GDM1 (cell line): ENCODE measurements at places on chromosomes 5 and 9.
A peak's percentile ranks its signal among the peaks of the same experiment; 100 is the strongest.

DNA sequence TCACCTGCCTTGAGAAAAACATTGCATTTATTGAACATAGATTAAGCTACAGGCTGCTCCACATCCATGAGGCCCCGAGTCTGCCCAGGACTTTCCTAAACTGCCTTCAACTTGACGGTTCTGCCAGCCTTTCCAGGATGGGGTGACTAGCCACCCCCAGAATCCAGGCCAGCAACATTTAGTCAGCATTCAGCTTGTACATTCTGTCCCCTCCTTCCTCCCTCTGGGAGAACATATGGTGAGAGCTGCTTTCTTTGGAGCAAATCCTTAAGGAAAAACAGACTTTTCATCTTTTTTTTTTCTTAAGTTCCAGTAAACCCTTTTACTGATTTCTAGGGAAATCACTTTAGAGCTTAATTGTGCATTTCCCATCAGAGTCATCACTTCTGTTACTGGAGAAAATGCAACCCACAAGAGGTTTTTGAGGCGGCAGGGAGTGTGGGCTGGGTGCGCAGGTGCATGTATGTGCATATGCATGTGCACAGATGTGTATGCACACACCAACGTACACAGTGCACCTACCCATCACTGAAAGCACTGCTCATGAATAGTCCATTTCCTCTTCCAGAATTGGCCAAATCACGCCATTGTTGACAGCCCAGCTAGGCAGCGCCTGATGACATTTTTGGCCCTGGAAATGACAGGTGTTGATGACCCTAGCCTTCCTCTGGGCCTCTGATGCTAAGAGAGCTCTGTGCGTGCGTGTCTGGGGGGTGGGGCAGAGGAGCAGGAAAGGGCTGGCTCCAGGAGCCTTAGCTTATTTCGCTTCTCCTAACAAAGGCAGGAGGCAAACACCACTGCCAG, 145.6 kb downstream of the HSD17B3 start:
- no peak for DNase-seq

DNA sequence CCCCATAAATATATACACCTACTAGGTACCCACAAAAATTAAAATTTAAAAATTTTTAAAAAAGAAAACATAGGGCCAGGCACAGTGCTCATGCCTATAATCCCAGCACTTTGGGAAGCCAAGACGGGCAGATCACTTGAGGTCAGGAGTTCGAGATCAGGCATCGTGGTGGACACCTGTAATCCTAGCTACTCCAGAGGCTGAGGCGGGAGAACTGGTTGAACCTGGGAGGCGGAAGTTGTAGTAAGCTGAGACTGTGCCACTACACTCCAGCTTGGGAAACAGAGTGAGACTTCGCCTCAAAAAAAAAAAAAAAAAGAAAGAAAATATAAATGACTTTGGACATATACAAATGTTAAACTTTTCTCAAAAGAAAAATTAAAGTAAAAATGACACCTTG, 33.3 kb upstream of the RNF38 start:
- no peak for DNase-seq

DNA sequence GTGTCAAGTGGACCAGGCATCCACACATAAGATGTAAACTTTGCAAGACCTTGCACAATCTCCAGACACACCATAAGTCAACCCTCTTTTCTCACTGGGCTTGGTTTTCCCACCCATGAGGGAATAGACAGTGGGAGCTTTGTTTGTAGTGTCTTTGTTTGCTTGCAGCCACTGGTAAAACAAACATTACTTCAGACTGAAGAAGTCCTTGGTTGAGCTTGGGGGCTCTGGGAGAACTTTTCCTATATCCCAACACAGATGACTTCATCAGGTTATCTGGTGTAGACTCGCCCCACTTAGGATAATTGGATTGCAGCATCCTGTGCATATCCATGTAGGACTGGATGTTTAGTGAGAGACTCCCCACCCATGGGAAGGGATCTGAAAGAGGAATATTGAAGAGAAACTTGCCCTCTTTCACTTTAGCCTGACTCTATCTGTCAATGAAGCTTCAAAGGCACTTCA, 11.5 kb upstream of the ADGRV1 start:
- DNase-seq: no peak

GRCh38 chr5:122112733-122113558, 16.4 kb upstream of the ZNF474 start:
- DNase-seq: peak; percentile 53

- DNase-seq: no peak
These were observed 479.0 kb downstream of the ZSWIM6 start for GRCh38 chr5:61811052-61811451.

DNA sequence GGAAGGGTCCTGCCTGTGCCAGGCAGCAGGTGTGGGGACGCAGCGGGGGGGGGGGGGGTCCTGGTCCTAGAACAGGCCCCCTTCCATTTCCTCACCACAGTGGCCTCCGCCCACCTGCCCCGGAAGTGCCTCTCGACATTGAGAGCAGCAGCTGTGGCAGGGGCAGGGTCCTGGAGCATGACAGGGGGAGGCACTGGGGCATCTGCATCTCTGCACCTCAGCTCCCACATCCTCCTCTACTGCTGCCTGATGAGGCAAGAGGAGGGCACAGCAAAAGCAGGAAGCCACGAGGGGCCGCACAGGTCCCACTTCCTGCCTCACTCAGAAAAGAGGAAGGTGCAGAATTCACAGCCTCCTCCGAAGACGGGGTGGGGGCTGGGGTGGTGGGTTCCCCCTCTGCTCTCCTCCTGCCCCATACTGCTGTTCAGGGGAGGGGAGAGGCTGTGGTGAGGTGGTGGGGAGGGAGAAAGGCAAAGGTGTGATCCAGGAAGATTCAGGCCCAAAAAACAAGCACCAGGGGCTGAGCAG, 14.8 kb downstream of the AKNA start:
- DNase-seq: peak; percentile 99

- peak; percentile 77 for DNase-seq
These were observed 46.3 kb downstream of the PAM start for GRCh38 chr5:102801371-102801770.

DNA sequence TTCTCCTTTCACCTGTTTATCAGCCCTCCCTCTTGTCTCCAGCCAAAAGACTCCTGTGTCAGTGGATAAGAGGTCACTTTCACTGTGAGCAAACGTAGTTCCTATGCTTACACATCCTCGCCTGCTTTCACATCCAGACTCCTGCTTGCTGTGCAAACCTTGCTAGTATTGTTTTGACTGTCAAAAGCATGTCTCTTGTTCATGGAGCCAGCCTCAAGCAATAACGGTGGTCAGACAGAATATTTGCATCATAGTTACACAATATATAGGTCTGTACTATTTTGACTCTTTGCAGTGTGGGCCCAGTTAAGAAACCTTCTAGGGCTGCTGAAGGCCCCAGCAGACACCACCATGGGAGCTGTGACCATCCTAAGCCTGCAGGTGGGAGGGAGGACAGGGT, 420.0 kb downstream of the SEMA5A start:
- no peak for DNase-seq

DNA sequence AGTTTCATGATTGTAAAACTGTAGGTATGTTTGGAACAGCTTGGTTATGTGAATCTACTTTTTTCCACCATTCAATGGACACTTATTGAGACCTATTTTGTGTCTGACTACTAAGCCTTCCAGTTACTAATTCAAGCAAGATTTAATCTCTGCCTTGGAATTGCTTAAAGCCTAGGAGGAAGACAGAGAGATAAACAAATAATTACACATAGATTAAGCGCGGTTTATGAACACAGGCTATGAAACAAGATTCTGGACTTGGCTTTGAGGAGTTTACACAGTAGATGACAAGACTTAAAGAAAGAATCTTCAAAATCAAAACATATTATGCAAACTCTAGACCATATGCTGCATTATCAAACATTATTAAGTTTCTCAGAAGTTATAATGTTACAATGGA, 340.4 kb downstream of the RASEF start:
- no peak for DNase-seq

- DNase-seq: no peak
These were observed 269.9 kb downstream of the MED10 start for GRCh38 chr5:6108540-6108848.

GRCh38 chr9:5608298-5609225, 20.3 kb upstream of the RIC1 start:
- no peak for DNase-seq

- no peak for DNase-seq
These were observed 547.6 kb upstream of the WWC1 start for GRCh38 chr5:167743695-167744464.

DNA sequence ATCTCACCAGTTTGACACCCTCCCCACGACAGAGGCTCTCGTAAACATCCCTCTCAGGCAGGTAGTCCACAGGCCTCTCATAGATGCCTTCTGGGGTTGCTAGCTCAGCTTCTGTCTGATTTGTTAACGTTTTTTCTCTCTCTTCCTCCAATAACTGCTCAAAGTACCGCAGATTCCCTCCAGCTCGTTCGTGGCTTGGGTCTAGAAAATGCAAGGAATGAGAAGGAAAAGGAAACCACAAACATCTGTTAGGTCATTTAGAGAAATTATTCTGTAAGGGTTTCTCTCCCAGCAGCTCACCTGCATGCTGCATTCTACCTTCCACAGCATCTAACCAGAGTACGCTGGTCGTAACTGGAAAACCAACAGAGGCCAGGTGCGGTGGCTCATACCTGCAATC, 18.5 kb downstream of the P4HA2 start:
- DNase-seq: no peak

- DNase-seq: no peak
These were observed 94.4 kb upstream of the BASP1 start for GRCh38 chr5:17123010-17123409.

- DNase-seq: peak; percentile 69
These were observed 3.5 kb upstream of the EXOSC2 start for GRCh38 chr9:130689937-130690700.

- no peak for DNase-seq
These were observed 28.3 kb upstream of the APC start for GRCh38 chr5:112709416-112709815.

DNA sequence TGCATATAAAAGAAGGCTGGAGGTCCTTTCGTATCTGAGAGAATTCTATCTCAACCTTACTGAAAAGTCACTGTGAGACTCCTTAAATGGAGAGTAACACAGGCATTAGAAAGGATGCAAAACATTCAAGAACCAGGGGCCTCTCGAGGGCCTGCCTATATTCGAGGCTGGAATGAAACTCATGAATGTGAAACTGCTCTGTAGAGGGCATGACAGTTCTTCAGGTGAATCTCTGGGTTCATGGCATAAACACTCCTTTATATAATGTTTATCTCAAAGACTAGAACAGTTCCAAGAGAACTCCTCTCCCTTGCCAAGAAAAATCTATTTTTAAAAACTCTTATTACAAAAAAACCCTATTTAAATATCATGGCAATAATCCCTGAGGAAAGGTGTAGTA, 113.9 kb downstream of the SEC61B start:
- no peak for DNase-seq
